ENCODE measurements at places on chromosomes 3 and 15. TPM values are rescaled to one million over a fixed set of nuclear protein-coding genes. Genes with fewer than 3 reads are reported as not detected.

DNA sequence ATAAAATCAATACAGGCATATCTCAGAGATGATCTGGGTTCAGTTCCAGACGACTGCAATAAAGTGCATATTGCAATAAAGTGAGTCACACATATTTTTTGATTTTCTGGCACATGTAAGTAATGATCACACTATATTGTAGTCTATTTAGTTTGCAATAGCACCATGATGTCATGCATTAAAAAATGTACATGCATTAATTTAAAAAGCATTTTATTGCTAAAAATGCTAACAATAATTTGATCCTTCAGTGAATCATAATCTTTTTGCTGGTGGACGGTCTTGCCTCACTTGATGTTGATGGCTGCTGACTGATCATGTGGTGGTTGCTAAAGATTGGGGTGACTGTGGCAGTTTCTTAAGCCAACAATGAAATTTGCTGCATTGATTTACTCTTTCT is 511.1 kb downstream of the OTOL1 start:
- DNase-seq, result no peak

DNA sequence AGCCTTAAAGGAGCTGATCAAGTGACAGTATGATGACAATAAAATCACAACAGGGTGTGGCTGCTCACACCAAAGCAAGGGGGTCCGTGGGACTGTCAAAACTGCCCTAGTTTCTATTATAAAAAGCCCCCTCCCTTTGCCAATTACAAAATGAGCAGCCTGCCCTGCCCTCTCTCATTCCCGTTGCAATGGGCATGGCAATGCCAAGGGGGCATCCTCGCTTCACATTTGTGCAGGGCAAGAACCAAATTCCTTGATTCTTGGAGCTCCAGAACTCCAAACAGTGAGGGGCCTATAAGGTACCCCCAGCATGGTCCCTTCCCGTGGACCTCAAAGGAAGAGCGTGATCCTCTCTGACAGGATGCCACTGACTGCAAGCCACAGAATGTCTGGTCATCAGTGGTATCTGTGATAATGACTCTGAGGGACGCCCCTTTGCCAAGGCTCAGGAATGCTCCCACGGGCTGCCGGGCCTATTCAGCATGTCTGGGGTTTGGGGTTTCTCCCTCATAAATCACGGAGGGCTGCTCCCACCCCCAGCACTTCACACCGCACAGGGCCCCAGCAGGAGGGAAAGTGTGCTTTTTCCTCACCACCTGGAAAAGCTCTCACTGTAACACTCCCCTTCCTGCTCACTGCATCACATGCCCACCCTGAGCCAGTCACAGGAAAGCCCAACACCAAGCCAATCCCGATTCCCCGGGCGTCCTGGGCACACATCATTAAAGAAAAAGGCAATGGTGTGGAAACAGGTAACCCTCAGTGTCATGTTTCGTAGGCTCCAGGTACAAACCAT is 105.1 kb upstream of the TRPM1 start:
- DNase-seq, result no peak

DNA sequence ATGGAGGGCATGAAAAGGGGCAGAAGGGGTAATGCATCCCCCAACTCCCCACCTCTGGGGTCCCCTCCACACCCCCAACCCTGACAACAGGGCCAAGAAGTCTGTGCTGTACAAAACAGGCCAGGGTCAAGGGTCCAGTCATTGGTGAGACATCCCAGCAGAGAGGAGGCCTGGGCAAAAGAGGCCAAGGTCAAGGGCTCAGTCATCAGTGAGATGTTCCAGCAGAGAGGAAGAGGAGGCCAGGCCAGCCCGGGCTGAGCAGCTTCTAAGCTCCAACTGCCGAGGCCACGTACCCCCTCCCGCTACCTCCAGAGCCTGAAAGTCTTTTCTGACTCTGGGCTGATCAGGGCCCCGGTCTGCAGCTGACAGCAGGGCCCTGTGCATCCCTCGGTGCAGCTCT is 52.4 kb downstream of the LHFPL4 start:
- DNase-seq, result no peak

STRIT1 gene
- not detected for total RNA-seq

PLA2G4F gene
- total RNA-seq, result not detected

All from natural killer cell treated with Interleukin-12 subunit alpha and Interleukin-12 subunit beta and Interleukin-15 and Interleukin-18, amount 100 ng/mL, for 72 hours (primary cell).